SHP77 (cell line): ENCODE measurements at places on chromosomes 11 and 22.
A peak's percentile ranks its signal among the peaks of the same experiment; 100 is the strongest.

- DNase-seq: no peak
These were observed 21.4 kb upstream of the TUB start for GRCh38 chr11:8059571-8060011.

DNA sequence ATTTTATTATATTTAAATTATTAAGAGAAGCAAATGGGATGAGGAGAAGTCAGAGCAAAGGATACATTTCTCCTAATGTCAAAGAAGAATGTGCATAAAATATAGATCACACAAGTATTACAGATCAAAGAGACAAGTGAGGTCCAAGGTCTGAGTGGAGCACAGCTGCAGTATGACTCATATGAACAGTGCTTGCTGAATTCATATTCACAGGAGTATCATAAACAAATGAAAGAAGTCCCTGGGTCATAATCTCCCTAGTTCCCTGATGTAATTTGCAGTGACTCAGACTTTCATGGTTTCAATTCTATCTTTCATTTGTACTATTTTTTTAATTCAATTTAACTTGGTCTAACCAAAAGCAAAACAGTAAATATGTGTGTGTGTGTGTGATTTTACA, 499.0 kb upstream of the CCDC179 start:
- DNase-seq: no peak

- DNase-seq: no peak
These were observed 386.9 kb downstream of the ETS1 start for GRCh38 chr11:128200467-128200866.

GRCh38 chr11:102451681-102452460, 694 bp downstream of the TMEM123 start:
- peak; percentile 82 for DNase-seq

DNA sequence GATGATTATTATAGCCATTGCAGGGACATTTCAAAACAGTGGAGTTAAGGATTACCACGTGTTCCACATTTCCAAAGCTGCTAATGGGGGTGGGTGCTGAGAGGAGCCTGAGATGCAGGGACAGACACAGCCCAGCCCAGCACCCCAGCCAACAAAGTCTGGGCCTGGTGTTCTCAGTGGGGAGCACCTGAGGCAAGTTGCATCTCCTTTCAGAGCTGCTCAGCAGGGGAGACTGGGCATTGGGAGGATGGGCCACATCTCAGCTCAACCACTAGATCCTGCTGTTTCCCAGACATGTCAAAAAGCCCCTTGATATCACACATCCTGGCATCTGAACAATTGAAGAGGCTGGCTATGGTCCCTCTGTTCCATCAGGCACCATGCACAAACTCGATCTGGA, 458.0 kb upstream of the KIRREL3 start:
- DNase-seq: no peak

DNA sequence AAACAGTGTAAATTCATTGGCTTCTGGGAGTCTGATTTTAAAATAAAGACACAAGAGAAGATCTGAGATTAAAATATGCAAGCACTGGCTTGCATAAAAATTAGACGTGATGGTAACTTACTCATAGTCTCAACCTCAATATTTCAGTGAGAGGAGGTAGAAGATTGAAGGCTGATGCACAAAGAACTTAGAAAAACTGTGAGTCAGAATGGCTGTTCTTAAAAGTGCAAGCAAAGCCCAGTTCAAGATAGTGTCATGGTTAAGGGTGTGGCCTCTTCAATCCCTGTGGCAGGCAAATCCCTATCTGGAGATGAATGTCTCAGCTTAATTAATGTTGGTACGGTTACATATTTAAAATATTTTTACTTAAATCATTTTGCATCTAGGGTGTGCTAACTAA, 33.6 kb upstream of the FIBIN start:
- DNase-seq: no peak

GRCh38 chr22:26141831-26142230, 27.4 kb upstream of the SEZ6L start:
- DNase-seq: no peak

- no peak for DNase-seq
These were observed 21.2 kb upstream of the MAP6 start for GRCh38 chr11:75689863-75690609.

DNA sequence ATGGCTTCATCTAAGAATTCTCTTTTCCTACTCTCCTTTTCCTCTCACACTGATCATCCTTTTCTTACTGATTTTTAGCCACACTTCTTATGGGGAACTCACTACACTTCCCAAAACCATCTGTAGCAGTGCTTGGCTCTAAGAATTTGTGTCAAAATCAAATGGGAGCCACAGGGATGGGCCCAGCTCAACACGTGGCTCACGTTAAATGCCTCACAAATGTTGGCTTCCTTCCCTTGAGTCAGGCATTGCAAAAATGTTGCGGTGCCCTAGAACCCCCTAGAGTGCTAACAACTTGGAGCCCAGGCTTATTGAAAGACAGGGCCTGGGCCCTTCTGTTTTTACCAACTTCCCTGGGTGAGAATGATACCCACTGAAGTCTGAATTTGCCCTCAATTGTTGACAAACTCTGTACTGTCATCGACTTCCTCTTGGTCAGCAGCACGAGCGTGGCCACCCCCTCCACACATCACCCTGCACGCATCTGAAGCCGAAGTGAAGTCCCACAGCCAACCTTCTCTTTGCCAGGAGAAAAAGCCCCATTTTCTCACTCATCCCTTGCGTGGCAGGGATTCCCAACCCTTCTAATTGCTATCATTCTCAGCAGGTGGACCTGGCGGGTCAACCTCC, 69.7 kb downstream of the ELFN2 start:
- DNase-seq: no peak

DNA sequence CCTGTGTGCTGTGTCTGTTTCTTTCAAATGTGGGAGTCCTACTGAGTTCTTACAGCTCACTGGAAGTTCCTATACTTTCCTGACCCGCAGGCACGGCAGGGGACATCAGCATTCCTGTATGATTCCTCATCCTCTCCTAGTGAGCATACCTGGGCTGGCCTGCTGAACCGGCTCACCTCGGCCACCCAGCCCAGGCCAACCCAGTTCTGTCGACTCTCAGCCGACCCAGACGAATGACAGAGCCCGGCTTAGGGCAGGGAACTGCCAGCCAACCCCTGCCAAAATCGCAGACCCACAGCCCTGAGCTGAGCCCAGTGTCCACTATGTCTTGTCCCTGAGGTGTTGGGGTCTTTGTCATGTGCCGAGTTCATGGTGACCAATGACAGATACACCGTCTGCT, 339.7 kb downstream of the BRD1 start:
- DNase-seq: no peak

- DNase-seq: no peak
These were observed 195.4 kb upstream of the LARGE1 start for GRCh38 chr22:34115722-34116121.

DNA sequence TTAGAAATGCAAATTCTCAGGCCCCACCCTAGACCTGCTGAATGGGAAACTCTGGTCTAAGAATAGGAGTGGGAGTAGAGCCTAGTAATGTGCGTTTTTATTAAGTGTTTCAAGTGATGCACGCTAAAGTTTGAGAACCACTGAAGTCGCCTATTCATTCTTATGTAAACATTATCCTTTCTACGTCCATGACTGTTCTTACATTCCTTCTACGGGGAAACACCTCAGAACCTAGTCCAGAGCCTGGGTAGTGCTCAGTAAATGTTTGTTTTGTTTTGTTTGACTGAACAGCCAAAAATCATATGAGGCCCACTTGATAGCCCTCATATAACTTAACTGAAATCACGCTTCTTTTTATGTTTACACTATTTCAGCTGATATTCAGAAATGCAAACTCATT, 29.8 kb downstream of the VSIG10L2 start:
- no peak for DNase-seq

- DNase-seq: no peak
These were observed 7.6 kb upstream of the NUCB2 start for GRCh38 chr11:17268902-17269301.

GRCh38 chr22:43015677-43016042, 711 bp upstream of the PACSIN2 start:
- DNase-seq: no peak

DNA sequence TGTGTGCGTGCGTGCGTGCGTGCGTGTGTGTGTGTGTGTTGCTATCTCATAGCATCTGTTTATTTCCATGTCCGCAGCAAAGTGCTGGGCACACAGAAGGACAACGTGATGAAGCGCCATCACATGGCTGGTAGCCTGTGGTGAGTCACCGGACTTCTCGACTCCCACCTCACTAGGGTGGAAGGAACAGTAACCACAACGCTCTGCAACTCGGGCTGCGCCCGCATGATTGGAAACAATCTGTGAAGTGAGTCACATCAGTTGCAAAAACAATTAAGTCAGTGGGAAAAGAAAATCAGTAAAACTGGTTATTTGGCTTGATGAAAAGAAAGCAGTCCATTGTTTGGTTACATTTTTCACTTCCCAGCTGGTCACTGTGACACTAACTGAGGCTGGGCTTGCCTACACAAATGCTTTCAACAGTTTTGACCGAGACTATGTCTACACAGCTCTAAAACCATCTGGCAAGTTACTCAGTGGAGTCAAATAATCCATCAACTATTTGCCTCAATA, 437.3 kb upstream of the CADM1 start:
- DNase-seq: no peak

DNA sequence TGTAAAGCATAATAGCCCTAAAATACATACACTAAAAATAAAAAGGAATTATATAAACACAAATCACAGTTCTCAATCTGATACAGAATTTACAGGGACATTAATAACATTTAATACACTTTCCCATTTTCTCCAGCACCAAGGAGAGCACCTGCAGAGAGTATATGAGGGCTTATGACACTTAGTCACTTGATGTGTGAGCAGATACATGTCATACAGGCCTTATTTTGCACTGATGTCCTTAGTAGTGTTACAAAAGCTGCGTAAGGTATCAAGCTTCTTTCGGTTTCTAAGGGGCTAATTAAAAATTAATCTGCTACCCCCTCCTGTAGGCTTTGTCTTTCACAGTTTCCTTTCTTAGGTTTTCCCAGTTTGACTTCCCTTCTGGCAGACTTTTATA, 61.3 kb downstream of the TRIM44 start:
- DNase-seq: no peak

- no peak for DNase-seq
These were observed 77.0 kb downstream of the ST3GAL4 start for GRCh38 chr11:126432525-126432924.

- DNase-seq: no peak
These were observed 17.7 kb downstream of the DCHS1 start for GRCh38 chr11:6637871-6638270.

DNA sequence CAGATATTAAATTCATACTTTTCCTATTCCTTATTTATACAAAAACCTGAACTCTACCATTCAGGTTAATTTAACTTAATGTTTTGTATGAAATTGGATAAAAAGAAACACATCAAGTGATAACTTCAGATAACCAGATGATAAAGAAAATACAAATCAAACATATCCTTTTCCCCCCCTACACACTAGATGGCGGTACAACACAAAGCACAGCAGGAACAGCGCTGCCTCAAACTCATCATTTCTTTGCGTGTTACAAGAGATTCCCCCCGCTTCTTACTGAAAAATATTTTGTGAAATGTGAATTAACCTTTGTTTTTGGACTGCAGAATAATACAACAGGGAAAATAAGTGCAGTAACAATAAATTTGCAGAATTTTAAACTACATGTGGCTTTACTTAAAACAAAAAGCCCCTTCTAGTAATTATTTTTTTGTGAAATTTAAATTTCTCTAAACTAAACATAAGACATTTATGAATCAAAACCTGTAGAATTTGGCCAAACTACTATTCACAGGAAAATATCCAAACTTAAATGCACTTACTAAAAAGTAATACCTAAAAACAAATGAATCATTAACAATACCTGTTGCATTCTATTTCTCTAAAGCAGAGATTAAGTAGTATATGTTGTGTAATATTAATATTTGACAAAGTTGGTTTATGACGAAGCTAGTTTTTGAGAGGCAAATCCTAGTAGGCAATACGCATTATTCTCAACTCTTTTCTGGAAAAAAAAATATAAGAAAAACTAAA, 74.4 kb downstream of the ARHGAP32 start:
- peak; percentile 33 for DNase-seq

GRCh38 chr11:105070306-105070705, 25.2 kb upstream of the CARD16 start:
- DNase-seq: no peak

DNA sequence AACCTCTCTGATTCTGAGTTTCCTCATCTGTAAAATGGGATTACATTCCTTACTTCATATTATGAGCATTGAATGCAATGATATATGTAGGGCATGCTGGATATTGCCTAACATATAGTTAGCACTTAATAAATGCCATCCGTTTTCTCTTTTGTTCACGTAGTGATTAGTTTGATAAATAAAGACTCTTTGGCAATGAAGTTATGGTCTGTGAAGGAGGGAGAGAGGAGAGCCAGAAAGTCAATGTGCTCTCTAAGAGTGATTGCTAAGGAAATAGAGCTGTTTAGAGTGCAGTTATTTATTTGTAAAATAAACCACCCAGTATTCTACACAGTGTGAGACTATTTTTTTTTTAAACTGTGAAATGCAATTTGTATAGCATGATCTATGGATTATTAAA, 207.9 kb upstream of the E2F8 start:
- no peak for DNase-seq
